Stimulated activated effector memory CD8-positive, alpha-beta T cell treated with anti-CD3 and anti-CD28 coated beads, Interleukin-12 subunit alpha, Interleukin-12 subunit beta, amount 100 ng/mL, for 72 hours (primary cell): ENCODE measurements at places on chromosomes 2 and 18.

DNA sequence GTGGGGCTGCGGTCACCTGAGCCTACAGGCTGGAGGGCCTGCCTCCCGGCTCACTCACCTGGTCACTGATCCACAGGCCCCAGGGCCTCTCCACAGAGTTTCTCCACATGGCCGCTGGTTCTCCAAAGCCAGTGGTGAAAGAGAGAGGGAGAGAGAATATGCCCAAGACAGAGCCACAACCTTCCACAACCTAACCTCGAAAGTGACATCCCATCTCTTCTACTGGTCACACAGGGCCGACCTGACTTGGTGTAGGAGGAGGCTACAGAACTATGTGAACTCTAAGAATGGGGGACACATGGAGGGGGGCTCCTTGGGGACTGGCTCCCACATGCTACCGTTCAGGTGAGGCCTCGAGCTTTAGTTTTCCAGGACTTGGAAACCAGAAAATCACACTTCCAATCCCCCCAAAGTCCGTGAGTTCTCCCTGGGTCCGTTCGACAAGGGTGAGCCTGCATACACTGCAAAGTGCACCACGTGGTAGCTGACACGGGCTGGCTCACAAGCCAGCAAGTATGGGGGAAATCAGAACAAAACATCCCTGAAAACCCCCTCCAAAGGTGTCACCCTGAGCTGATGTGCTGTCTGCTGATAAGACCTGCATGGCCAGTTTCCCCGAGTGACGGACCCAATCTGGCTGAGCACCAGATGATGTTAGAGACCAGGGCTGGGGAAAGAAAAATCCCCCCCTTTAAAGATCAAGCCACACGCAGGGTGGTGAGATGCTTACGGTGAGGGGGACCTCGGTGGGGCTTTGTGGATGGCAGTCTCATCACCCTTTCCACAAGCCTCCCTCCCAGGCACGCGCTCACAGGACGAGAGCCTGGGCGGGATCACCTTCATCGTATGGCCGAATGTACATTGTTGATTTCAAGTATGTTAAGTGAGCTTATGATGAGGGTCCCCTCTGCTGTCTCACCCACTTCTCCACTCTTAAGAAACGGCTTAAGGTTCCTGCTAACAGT is 54.2 kb upstream of the SEMA4C start:
- peak; percentile 65 for DNase-seq

GRCh38 chr18:49399003-49399402 is 61.4 kb downstream of the DYM start:
- no peak for DNase-seq

DNA sequence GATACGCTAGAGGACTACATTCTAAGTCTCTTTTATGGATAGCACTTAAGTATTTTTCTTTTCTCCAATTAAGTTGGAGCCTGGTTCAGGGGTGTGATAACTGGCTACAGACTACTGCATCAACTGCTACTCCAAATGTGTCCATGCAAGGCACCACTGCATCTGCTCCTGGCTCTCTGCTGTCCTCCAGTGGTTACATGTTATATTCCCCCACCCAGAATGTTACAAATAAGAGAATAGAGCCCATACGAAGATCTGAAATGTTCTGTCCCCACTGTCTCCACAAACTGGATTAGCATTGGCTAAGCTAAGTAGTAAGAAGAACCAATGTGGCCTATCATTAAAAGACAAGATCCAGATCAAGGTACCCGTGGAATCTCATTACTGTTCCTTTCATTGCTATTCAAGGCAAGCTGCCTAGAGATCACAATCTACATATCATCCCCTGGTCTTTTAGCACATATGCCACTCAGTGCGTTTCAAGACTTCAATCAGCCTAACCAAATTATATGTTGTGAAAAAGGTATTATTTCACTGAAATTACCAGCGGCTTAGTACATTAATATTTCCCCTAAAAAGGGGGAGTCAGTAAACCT is 308.3 kb upstream of the SLC8A1 start:
- DNase-seq, result no peak

- DNase-seq, result peak; percentile 78
Observed at GRCh38 chr18:3062798-3063680, 50.1 kb upstream of the LPIN2 start.

- no peak for DNase-seq
Observed at GRCh38 chr2:207032490-207032889, 93.2 kb downstream of the CPO start.

DNA sequence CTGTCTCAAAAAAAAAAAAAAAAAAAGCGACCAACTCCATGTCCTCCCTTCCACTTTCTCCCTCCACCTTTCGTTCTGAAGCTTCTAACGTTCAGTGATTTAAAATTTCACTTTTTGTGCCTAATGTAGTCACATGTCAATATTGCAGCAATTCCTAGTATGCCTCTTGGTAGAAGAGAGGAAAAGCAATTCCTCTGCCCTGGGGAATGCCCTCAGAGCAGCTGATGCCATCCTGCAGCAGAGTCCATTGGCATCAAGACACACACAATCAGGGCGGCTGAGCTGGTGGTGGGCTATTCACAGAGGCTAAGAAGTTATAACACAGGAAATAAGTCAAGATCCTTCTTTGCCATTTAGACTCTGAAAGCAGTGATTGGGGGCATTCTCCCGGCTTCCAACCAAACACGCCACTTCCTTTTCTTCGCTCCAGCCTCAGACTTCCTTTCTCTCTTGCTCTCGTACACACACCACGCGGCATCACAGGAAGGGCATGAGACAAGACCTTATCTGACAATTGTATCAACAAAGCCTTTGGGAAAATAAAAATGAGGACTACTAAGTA is 71.9 kb downstream of the MOGAT1 start:
- DNase-seq, result no peak

DNA sequence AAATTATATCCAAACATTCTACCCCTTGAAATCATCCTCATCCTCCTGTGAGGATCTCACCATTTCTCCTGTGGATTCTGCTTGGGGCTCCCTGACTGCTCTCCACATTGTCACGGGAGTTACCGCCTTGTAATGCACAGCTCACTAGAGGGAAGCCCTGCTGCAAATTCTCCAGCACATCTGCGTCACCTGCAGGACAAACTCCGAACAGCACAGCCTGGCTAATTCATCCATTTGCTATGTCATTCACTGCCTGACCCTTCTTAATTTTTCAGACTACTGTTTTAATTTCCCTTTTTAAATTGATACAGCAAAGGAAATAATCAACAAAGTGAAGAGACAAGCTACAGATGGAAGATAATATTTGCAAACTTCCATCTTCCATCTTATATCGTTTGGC is 627.4 kb downstream of the FBXO15 start:
- DNase-seq, result no peak

DNA sequence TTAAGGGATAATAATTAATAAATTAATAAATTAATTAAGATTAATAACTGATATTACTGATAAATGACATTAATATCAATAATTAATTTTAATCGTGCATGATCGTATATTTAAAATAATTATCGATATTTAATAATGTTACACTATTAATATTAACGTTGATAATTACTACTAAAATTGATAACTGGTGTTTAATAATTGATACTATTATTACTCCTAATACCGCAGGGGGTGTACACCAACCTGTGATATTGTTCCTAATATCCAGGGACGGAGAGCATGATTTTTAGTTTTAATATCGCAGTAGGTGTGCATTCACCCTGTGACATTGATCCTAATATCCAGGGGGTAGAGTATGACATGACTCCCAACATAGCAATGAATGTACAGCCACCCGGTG is 1930.8 kb downstream of the SUCLG1 start:
- DNase-seq, result no peak

- DNase-seq, result peak; percentile 91
Observed at GRCh38 chr2:11154923-11155380, 315 bp upstream of the SLC66A3 start.

GRCh38 chr2:230090967-230091366 is 22.2 kb upstream of the SLC16A14 start:
- no peak for DNase-seq

- no peak for DNase-seq
Observed at GRCh38 chr2:64354857-64355680, 98.9 kb upstream of the LGALSL start.

DNA sequence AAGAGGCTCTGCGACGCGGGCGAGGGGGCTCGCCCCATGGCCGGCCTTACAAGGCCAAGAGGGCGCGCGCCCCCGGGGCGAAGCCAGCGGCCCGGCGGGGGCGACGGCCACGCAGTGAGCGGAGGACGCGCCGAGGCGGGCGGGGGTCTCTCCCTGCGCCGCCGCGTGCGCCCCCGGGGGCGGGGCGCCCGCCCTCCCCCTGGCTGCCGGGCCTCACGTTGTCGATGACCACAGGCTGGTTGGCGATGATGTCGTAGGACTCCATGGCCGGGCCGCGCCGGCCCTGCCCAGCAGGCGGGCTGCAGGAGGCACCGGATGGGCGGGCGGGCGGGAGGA is 250 bp downstream of the ACTR1B start:
- DNase-seq, result no peak

DNA sequence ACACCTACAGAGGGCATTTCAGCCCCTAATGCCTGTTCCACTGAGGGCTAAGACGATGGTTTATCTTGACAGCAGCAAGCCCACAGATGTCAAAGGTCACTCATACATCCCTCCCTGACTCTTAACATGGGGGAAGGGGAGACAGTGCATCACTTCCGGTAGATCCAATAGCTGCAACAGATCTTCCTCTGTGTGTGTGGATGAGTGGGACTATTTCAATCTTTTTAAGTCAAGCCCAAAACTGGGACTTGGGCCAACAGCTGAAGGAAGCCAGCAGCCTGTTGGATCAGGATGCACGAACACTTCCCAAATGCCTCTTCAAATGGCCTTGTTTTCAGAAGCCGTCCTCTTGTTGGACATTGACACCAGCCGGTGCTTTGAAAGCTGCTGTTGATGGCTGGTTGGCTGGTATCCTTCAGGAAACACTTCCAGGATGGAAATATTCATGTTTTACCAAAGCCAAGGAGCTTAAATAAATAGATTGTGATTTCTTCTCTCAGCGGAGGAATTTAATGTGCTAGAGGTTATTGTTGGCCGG is 59.2 kb downstream of the IL1R2 start:
- no peak for DNase-seq

DNA sequence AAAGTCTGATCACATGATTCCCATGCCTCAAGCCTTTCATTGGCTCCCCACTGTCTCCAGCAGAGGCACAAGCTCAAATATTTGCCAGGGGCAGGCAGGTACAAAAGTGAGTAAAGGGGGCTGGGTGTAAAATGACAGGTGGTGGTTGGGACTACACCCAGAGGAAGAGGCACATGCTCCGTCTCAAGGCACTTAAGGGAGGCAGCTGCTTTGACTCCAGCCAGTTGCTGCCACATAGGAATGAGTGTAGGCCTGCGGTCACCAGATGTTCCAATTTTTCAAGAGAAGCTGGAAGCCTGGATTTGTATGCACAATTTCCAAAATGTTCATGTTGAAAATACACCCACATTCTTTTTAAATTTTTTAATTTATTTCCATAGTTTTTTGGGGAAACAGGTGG is 164.4 kb downstream of the UPP2 start:
- no peak for DNase-seq

GRCh38 chr2:113276216-113276760 is 2.4 kb downstream of the PAX8 start:
- no peak for DNase-seq

DNA sequence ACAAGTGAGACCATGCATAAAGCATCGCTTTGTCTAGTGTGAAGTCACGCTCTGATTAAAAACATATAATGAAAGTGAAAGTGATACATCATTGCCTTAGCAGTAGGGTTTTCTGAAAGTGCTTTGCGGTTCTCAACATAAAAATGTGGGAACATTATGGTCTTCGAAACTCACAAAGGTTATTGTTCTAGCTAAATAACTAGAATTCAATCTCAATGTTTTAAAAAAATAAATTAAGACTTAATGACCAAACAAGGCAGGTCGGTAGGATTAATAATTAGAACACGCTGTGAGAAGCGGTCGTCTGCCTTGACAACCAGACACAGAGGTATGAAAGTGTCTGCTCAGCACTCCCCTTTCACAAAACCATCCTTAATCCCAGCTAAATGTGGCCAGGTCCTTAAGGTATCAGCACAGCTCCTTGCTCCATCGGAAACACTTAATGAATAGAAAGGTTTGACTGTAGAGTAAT is 42.2 kb downstream of the KLHL14 start:
- no peak for DNase-seq

- no peak for DNase-seq
Observed at GRCh38 chr2:174176898-174177297, 71.4 kb downstream of the OLA1 start.

GRCh38 chr2:73944714-73945113 is 18.0 kb downstream of the DGUOK start:
- no peak for DNase-seq

DNA sequence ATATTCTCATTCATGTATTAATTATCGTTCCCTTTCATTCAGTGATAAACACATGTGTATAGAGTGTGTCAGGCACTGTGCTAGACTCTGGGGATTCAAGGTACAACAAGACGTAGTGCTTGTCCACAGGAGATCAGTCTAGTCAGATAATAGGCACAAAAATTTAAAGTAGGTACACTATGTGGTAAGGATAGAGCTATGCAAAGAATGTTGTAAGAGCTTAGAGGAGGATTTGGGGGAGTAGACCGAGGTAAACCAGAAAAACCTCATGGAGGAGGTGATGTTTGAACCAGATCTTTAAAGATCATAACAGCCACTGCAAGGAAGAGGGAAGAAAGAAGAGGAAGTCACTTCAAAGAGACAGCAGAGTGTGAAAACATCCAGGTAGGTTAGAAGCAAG is 256.9 kb upstream of the DDX18 start:
- DNase-seq, result no peak

GRCh38 chr2:151973901-151974199 is 125.0 kb downstream of the CACNB4 start:
- DNase-seq, result no peak

DNA sequence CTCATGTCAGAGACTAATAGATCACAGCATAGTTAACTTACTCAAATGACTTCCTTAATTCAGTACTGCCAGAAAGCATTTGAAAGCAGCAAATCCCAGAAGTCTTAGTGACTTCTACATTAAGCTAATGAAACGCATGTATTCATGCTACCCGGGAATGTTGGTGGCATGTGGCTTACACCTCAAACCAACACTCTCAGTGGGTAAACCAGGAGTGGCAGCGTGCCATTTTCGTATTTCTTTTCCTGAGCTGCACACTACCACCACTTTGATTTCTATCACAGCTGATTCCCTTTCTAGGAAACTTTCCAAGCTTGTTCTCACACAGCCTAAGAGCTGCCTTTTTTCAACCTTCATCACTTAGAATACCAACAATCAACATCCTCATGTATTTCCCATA is 646.6 kb downstream of the NRXN1 start:
- no peak for DNase-seq

DNA sequence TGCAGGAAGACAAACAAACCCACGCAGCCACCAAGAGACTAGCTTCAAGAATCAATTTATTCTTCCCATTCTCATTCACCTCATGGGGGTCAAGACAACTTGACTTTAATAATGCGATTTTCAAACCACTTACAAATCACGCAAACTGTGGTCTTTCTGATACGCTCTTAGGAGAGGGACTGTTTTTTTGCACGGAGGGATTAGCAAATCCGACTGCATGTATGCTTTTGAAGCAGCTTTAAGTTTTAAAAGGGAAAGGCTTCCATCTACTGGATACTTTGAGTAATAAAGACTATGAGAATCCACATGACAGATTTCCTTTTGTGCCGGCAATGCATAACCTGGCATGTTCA is 322.9 kb upstream of the KCNJ3 start:
- DNase-seq, result no peak

GRCh38 chr2:98822301-98823164 is 91.6 kb upstream of the MGAT4A start:
- DNase-seq, result peak; percentile 37
